ENCODE measurements at places on chromosomes 4 and X.
A peak's percentile ranks its signal among the peaks of the same experiment; 100 is the strongest.

- peaks cover 6% of the 10 kb centered on the region for H3K36me3 ChIP-seq
- H3K27me3 ChIP-seq, result no peaks in the 10 kb centered on the region
- no peak for DNase-seq
- no peak overlapping the region for H3K4me3 ChIP-seq
- no peak overlapping the region for H3K27ac ChIP-seq
Measured at GRCh38 chrX:96424007-96424406, 260.6 kb upstream of the DIAPH2 start.

DNA sequence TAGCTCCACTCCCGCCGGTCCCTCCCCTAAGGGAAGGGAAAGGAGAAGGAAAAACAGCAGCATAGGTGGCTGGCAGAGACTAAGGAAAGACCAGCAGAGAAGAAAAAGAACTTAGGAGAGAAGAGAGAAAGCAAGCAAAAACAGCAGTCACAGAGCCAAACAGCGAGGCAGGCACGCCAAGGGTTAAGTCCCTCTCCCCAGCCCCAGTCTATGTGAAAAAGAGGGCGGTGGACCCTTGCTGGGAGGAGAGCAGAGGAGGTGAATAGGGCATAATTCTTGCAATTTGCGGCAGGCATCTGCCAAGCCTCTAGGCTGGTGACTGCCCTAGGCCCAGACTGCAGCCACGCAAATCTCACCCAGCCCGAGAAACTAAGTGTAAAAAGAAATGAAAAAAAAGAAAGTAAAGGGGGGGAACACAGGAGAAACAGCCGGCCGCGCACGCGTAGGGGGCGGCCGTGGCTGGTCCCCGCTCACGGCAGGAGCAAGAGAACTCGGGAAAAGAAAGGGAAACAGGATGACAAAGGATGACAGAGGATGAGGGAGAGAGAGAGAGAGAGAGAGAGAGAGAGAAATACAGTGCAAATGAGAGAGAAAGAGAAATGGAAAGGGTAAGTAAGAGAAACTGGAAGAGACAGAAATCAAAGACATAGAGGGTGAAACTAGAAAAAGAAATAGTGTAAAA is 48.6 kb downstream of the MAGEA9 start:
- H3K36me3 ChIP-seq, result no peaks in the 10 kb centered on the region
- H3K27me3 ChIP-seq, result peaks cover 8% of the 10 kb centered on the region
- peaks cover 14% of the 10 kb centered on the region for H3K4me1 ChIP-seq
- H3K4me3 ChIP-seq, result peak overlapping the region; percentile 77
- no peak for DNase-seq

DNA sequence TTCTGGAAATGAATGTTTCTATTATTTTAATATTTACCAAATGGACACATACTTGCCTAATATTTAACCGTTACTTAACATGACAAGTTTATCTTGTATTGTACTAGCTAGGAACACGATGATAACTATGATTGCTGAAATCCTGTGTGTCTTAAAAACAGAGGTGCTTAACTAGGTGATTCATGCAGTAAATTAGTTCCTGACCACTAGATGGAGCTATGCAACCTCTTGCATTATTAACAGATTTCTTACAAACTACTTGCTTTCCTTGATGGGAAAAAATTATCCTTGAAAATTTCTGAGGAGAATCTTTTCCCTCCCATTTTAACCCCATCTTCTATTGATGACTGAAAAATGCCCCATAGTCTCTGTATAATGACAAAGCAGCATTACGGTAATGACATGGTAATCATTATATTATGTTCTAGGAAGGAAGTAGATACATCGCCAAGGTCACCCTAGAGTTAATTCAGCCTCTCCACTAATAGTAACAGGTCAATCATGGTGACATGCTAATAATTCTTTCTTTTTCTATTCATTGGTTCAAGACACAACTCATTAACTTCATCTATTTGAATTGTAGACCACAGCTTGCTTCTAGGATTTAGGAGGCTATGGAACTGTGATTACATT is 844.2 kb downstream of the RAPGEF2 start:
- DNase-seq, result no peak
- H3K4me3 ChIP-seq, result no peak overlapping the region
- peaks cover 5% of the 10 kb centered on the region for H3K27me3 ChIP-seq
- no peaks in the 10 kb centered on the region for H3K4me1 ChIP-seq

DNA sequence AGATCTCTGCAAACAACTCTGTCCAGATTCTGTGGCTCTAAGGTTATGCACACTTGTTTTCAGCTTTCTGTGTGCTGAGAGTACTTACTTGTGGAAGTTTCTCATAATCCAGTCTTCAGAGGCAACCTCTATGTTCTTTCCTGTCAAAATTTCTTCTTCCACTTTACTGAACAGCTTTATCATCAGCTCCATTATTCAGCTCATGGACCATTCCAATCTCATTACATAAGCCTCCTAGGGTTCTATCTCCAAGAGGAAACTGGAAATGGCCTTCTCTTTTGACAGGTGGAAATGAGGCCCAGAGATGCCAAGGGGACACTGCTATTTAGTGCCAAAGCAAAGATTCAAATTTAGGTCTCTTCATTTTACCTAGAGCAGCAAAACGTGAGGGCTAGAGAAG is 61.3 kb downstream of the CHRDL1 start:
- no peaks in the 10 kb centered on the region for H3K36me3 ChIP-seq
- peaks cover 4% of the 10 kb centered on the region for H3K4me1 ChIP-seq
- no peak overlapping the region for H3K4me3 ChIP-seq
- no peak for DNase-seq

DNA sequence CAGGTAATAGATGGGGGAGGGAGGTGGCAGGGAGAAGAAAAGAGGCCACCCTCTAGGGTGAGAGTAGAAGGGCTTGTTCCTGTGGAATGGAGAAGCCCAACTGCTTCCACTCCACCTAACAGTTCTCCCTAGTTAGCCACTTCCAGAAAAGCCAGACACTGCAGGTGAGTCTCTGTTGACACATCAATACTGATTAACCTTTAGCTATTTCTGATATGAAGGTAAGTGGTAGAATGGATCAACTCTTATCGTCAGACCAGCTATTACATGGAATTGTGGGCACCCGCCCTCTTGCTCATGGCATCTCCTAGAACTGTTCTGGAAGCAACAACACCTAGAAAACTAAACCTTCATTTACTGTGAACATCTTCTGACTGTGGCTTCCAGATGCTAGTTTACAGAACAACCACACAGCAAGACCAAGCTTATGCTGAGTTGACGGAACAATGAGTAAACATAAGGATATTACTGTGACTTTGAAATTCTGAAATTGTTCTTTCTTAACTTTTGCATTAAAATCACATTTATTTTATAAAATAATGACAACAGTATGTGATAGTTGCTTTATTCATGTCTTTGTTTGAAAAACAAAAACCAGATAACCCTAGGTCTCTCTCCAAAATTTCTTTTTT is 44.7 kb downstream of the ANXA3 start:
- no peak overlapping the region for H3K27ac ChIP-seq
- H3K36me3 ChIP-seq, result peaks cover 10% of the 10 kb centered on the region
- H3K27me3 ChIP-seq, result no peaks in the 10 kb centered on the region
- no peak for DNase-seq

DNA sequence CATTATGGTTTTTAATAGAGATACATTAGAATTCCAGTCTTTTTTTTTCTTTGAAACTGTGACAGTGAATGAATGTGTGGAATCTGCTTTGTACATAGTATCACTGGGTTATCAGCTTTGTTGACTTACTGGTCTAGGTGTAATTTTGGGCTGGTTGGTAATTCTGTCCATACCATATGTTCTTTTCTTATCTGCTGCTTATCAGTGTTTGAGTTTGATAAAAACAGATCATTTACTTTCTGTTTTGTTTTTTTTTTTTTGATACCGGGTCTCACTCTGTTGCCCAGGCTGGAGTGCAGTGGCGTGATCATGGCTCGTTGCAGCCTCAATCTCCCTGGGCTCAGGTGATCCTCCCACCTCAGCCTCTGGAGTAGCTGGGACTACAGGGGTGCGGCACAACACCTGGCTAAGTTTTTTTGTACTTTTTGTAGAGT is 12.4 kb downstream of the WWC2 start:
- DNase-seq, result no peak
- H3K36me3 ChIP-seq, result no peaks in the 10 kb centered on the region
- H3K4me1 ChIP-seq, result peaks cover 51% of the 10 kb centered on the region

GRCh38 chr4:109552237-109552636 is 7.8 kb upstream of the MCUB start:
- peaks cover 6% of the 10 kb centered on the region for H3K36me3 ChIP-seq
- H3K27ac ChIP-seq, result no peak overlapping the region
- H3K4me1 ChIP-seq, result peaks cover 13% of the 10 kb centered on the region
- H3K4me3 ChIP-seq, result no peak overlapping the region
- H3K27me3 ChIP-seq, result no peaks in the 10 kb centered on the region
